ENCODE measurements at places on chromosomes 4 and X.

DNA sequence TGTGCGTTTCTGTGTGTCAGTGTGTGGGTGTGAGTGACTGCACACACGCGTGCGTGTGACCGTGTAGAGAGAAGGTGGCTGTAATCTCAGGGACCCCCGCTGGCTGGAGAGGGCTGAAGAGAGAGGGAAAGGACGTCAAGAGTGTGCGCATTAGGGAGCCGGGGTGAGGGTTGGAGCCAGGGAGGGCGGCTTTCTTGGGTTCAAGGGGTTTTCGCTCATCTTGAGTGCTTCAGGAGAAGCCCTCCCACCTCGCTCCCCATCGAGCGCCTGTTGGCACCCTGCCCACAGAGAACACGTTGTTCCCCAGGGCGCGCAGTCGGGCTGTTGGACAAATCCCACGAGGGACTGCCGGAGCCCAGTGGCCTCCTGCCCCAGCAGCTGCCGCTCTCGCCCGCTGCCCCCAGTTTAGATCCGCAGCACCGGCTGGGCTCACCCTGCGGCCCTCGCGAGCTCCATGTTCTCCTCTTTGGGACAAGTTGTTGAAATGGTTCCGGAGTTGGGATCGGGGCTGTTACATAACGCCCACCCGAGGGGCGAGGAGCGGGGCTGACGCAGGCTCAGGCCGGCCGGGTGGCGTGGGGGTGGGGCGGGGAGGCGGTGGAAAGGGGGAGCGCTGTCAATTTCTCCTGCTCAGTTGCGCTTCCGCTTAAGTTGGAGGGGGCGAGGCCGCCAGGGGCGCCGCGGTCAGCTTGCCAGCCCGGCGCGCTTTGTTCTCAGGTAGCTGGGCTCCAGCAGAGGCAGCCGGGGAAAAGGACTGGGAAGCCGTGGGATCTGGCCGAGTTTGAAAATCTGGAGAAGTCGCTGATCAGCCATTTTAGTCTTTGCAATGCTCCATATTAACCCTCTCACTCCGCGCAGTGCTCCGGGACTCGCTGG is 1.6 kb downstream of the GRIA2 start:
- DNase-seq = no peak

DNA sequence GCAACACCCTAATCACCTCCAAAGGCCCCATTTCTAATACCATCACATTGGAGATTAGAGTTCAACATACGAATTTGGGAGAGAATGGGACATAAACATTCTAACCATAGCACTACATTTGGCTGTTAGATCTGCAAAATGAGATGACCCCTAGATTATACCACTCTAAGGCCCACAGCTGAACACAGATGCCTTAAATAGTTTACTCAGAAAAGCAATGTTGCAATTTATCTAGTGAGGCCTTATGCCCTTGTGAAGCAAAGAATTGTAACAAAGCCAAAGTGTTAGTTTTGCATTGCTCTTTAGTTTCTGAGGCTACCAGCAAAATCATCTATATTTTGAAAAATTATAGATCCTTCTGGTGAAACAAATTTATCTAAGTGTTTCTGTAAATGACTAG is 31.6 kb upstream of the ARHGEF6 start:
- no peak for DNase-seq

DNA sequence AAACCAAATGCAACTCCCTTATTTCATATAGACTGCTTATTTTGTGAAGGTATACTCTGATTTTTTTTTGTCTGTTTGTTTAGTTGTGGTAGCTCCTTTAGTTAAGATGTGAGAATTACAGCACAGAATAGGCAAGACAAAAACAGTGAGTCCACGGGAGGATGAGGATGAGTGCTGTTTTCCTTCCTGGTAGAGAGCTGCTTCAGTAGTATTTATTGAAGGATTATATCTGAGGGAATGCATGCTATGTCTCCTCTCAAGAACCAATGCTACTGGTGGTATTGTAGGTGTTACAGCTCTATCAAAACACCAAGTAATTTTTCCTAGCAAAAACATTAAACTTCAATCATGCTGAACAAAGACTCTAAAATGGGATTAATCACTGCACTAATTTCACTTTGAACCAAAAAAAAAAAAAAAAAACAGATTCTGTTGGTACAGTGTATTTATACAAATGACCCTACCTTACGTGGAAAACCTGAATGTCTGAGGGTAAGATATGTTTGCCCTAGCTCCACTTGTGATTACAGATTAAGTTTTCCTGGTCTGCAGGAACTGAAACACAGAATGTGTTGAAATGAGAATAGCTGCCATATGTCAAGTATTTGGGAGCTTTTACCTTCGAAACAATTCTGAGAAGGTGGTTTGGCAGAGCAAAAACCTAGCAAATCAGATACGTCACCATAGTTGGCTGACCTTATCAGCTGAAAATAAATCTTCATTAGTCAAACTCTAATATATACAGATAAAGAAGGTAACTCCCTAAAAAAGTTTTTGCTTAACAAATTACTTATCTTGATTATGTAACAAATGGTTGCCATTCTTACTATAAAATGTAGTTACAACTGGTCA is 40.3 kb downstream of the PPP3CA start:
- DNase-seq = no peak

DNA sequence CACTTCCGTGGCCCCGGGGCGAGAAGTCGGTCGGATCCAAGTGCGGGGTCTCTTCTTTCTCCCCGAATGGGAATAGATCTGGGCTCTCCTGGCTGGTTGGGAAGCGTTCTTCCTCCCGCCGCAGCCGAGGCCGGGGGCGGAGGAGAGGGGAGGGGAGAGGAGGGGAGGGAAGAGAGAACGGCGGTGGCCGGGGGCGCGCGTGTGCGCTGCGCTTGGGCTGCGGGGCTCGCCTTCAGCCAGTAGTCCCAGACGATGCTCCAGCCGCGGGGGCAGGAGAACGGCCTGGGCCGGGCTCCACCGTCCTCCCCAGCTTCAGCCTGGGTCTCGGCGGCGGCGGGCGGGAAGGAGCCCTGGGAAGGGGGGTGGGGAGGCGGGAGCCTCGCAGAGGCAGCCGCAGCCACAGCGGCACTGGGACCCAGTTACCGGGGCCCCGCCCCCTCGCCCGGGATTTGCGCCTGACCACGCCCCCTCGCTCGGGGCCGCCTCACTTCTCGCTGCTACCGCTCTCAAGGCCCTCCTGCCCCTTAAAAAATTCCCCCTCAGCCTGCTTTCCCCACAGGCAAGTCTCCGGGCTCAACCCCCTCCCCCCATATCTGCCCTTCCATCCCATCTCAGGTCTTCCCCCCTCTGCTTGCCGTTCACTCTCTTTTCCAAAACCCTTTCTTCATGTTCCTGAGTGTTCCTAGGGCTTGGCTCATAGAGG is at the start of gene FGD1:
TSS of gene FGD1 (minus strand) at position 421 of the 703 bp plus-strand sequence. CDS start 802 bp downstream, outside the sequence.
- DNase-seq = no peak

DNA sequence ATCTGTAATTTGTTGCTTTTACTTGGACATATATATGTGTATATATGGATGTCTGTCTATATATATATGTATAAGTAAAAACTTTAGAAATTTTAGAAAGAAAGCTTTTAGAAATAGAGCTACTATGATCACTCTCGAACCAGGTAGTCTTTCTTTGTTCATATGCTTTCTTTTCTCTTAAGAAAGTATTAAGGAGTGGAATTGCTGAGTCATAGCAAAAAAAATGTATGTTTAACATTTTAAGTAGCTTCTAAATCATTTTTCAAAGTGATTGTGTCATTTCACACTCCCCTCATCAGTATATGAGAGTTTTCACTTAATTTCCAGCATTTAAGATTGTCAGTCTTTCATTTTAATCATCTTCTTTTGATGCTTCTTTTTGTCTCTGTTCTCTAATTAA is 447.9 kb upstream of the TECRL start:
- no peak for DNase-seq

DNA sequence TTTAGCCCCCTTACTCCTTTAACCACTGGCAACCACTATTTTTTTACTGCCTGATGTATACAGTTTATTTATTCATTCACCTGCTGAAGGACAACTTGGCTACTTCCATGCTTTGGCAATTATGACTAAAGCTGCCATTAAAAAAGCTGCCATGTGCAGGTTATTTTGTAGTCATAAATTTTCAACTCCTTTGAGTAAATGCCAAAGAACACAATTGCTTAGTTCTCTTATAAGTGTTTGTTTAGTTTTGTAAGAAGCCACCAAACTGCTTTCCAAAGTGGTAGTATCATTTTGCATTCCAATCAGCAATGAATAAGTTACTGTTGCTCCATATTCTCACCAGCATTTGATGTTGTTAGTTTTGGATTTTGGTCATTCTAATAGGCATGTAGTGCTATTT is 1831.8 kb downstream of the PCDH7 start:
- DNase-seq = no peak

- no peak for DNase-seq
Measured at GRCh38 chrX:134670134-134670924, 12.1 kb upstream of the PLAC1 start.
